ENCODE measurements at places on chromosomes 4 and X. TPM values are rescaled to one million over a fixed set of nuclear protein-coding genes. Genes with fewer than 3 reads are reported as not detected.

ZIC3 gene
- total RNA-seq: not detected

- peaks cover 26% of the 10 kb centered on the region for H3K4me1 ChIP-seq
- no peak overlapping the region for H3K4me3 ChIP-seq
- H3K36me3 ChIP-seq: peaks cover 2% of the 10 kb centered on the region
These were observed 63.4 kb upstream of the ENPEP start for GRCh38 chr4:110412354-110413065.

TCEANC gene
- total RNA-seq: 2.5 TPM

- no peak overlapping the region for H3K27ac ChIP-seq
- H3K27me3 ChIP-seq: no peaks in the 10 kb centered on the region
- peaks cover 8% of the 10 kb centered on the region for H3K4me1 ChIP-seq
- DNase-seq: no peak
- H3K4me3 ChIP-seq: no peak overlapping the region
- H3K36me3 ChIP-seq: no peaks in the 10 kb centered on the region
These were observed 79.9 kb downstream of the SLC7A11 start for GRCh38 chr4:138162259-138162658.

GDPD2 gene
- not detected for total RNA-seq

DNA sequence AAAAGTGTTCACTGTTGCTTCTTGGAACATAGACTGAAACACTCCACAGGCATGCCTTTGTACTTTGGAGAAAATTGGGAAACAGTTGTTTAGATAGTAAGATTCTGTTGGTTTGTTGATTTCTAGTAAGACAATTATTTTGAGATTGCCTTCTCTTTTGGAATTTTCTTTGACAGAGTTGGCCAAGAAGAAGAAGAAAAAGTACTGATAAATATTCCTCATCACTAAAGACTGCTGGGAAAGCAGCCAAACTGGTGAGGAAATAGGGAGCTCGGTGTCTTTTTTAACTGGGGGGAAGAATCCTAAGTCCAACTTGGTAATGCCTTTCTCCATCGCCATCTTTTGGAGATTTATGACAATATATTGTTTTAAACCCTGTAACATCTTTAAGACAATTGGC lies 370.7 kb downstream of the GPAT3 start:
- DNase-seq: no peak
- H3K4me1 ChIP-seq: no peaks in the 10 kb centered on the region
- no peak overlapping the region for H3K27ac ChIP-seq
- H3K36me3 ChIP-seq: no peaks in the 10 kb centered on the region

TSPAN7 gene
- total RNA-seq: 0.56 TPM

DNA sequence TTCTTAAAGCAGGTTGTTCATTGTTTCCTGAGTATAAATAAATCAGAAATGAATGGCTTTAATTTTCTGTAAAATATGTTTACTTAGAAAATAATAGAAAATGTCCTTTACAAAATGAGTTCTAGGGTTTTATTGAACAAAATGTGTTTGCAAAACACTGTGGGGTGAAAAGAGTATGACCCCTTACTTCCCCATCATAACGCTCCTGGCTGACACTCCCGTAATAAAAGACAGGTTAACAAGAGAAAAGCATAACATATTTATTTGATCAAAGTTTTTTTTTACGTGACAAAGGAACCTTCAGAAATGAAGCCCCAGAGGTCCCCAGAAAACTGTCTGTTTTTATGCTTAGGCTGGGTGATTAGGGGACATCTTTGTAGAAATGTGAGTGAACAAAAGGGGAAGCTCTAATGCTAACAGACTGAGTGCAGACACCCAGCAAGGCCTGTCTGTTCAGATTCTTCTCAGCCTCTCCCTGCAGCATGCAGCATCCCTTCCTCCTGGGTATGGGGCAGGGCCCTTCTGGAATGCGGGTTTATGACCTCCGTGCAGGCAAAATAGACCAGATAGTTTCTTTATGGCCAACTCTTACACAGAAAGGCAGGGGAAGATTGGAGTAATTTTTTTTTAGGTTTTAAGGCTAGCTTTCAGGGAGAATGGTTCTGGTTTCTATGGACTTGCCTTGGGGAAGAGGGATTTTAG lies 26.1 kb downstream of the ZFP42 start:
- peaks cover 25% of the 10 kb centered on the region for H3K4me1 ChIP-seq
- no peaks in the 10 kb centered on the region for H3K36me3 ChIP-seq

GRCh38 chr4:109816082-109816442 lies 500 bp downstream of the GAR1 start:
- H3K27me3 ChIP-seq: no peaks in the 10 kb centered on the region
- peaks cover 7% of the 10 kb centered on the region for H3K36me3 ChIP-seq
- peaks cover 33% of the 10 kb centered on the region for H3K4me1 ChIP-seq
- no peak for DNase-seq
- H3K4me3 ChIP-seq: peak overlapping the region; percentile 98

GRCh38 chrX:133999031-133999705 lies 13.8 kb upstream of the GPC3 start:
- peaks cover 48% of the 10 kb centered on the region for H3K4me1 ChIP-seq
- H3K36me3 ChIP-seq: no peaks in the 10 kb centered on the region
- H3K27ac ChIP-seq: peak overlapping the region; percentile 57
- no peak for DNase-seq
- no peak overlapping the region for H3K4me3 ChIP-seq
- H3K27me3 ChIP-seq: no peaks in the 10 kb centered on the region

GRCh38 chr4:12260453-12260852 lies 831.8 kb upstream of the HS3ST1 start:
- H3K27ac ChIP-seq: no peak overlapping the region
- no peaks in the 10 kb centered on the region for H3K27me3 ChIP-seq
- no peaks in the 10 kb centered on the region for H3K36me3 ChIP-seq

NONO gene
- total RNA-seq: 341 TPM

DNA sequence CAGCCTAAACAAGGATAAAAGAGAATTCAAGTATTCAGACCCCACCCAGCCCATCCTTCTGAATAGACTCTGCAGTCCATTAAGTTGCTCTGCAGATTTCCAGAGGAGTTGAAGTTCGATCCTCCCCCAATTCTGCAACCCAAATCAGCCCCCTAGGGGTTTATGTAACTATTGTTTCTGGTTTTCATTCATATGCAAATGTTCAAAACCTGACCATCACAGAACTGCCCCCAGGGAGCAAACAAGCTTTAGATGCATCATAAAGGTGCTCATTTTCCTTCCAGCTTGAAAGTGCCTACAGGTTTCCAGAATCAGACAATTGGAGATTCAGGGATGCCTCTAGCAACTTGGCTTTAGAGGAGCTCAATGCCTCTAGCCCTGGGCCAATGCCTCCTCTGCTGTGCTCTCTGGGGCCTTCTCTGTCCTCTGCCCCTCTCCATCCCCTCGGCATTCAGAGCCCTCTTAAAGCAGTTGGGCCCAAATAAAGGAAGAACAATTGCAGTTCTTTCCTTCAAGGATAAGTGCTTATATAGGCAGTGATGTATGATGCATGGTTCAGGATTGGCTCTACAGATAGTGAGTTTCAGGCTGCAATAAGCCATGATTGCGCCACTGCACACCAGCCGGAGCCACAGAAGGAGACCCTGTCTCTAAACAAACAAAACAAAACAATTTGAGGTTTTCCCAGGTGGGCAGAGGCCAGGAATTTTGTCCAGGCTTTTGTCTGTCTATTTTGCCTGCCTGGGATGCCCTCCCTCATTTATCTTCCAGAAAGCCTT lies 23.5 kb upstream of the SPINK2 start:
- H3K4me1 ChIP-seq: no peaks in the 10 kb centered on the region
- no peak for DNase-seq
- H3K27me3 ChIP-seq: peaks cover 3% of the 10 kb centered on the region
- no peak overlapping the region for H3K27ac ChIP-seq
- H3K4me3 ChIP-seq: no peak overlapping the region

DNA sequence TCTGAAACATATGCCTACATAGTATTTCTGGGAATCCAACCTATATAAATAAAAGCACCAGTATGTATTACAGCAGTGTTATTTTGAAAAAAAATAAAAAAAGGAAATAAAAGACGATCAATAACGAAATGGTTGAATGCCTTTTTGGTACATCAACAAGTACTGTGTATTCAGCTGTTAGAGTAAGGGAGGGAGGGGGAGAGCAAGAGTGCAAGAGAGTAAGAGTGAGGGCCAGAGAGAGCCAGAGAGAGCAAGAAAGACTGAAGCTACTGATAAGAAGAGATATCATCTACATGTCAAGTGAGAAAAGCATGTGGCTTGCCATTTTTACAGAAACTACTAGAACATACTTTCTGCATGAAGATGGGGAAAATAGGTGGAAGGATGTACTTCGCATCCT lies 1.8 kb downstream of the SPIN4 start:
- H3K27ac ChIP-seq: no peak overlapping the region
- DNase-seq: no peak
- H3K27me3 ChIP-seq: no peaks in the 10 kb centered on the region
- H3K36me3 ChIP-seq: no peaks in the 10 kb centered on the region

- H3K4me3 ChIP-seq: no peak overlapping the region
- no peaks in the 10 kb centered on the region for H3K27me3 ChIP-seq
- H3K36me3 ChIP-seq: no peaks in the 10 kb centered on the region
- H3K27ac ChIP-seq: no peak overlapping the region
These were observed 422.2 kb downstream of the PDHA2 start for GRCh38 chr4:96262057-96262456.

DNA sequence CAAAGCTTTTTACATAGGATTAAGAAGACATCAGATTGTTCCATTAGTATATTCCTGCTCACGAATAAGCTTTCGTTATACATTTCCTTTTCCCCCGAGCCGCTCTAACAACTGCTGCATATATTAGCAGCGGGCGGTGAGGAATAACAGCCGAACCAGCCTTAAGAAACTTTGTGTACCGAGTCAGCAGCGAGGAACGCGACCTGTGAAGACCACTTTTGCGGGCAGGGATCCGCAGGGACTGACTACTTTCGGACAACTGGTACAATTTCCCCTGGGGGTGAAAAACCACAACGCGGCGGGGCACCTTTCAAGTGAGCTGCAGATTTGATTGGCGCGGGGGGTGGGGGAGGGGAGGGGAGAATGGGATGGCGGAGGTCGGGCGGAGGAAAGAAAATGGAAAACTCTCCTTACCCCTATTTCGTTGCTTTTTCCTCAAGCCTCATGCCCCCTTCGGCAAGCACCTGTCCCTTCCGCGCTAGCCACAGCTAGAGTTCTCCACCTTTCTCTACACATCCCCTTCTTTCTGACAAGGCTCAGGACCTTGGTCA lies 5.9 kb upstream of the PITX2 start:
- peaks cover 17% of the 10 kb centered on the region for H3K4me1 ChIP-seq
- no peak overlapping the region for H3K27ac ChIP-seq
- no peak for DNase-seq
- H3K36me3 ChIP-seq: peaks cover 10% of the 10 kb centered on the region

GRCh38 chr4:65667506-65668041 lies 2.7 kb downstream of the EPHA5 start:
- peaks cover 26% of the 10 kb centered on the region for H3K27me3 ChIP-seq
- no peak overlapping the region for H3K27ac ChIP-seq
- peaks cover 46% of the 10 kb centered on the region for H3K4me1 ChIP-seq
- peak overlapping the region; percentile 73 for H3K4me3 ChIP-seq

CXorf38 gene
- 9.7 TPM for total RNA-seq

GPRASP1 gene
- 3.6 TPM for total RNA-seq

DNA sequence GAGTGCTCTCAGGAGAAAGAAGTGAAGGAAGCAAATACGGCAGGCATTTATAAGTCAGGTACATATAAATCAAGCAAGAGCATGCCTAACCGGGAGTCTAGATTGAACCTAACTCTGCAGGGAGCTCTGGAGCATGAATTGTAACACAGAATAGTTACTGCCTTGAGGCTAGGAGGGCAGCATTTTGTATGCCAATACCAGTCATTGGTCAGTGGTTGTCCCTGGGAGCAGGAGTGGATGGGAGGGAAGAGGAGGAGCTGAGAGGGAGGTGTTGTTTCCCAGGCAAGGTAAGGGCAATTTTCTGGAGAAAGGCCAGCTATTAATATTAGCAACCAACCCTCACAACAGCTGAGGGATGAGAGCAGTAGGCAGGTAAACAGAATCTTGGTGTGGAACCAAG lies 224.7 kb upstream of the DCAF8L1 start:
- peaks cover 3% of the 10 kb centered on the region for H3K4me1 ChIP-seq
- no peak overlapping the region for H3K4me3 ChIP-seq
- DNase-seq: no peak
- H3K36me3 ChIP-seq: no peaks in the 10 kb centered on the region

- H3K4me3 ChIP-seq: no peak overlapping the region
- no peaks in the 10 kb centered on the region for H3K27me3 ChIP-seq
- H3K36me3 ChIP-seq: no peaks in the 10 kb centered on the region
- no peak for DNase-seq
These were observed 389.6 kb upstream of the MAOA start for GRCh38 chrX:43266487-43266886.

DNA sequence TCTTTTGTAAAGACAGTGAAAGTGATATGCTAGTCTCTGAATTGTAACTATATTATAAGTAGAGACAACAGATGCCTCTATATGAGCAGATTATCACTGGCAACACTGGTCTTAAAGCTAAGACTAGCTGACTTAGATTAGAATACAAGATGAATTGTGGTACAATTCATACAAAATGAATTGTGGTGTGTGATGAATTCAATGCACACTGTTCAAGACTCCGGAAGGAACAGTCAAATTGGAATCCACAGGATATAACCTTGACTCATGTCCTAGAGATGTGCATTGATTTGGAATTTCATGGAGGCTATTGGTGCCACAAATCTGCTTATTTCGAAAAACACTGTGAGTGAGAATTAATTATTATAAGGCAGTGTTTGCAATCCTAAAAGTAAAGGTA lies 701.8 kb downstream of the PCDH7 start:
- H3K4me1 ChIP-seq: no peaks in the 10 kb centered on the region
- no peaks in the 10 kb centered on the region for H3K27me3 ChIP-seq
- no peaks in the 10 kb centered on the region for H3K36me3 ChIP-seq
- DNase-seq: no peak

DNA sequence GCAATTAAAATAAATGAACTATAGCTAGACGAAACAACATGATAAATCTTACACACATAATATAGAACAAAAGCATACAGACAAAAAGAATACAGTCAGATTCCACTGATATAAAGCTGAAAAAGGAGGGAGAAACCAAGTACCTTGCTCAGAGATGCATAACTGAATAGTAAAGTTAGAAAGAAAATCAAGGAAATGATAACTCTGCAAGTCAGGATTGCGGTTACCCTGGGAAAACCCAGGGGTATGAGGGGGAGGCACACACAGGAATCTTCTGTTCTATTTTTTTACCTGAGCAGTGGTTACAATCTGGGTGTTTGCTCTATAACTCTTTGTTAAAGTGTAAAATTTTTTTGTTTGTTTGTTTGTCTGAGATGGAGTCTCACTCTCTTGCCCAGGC lies 209.1 kb downstream of the CBR4 start:
- peaks cover 8% of the 10 kb centered on the region for H3K36me3 ChIP-seq
- no peak for DNase-seq
- H3K27me3 ChIP-seq: no peaks in the 10 kb centered on the region
- H3K4me3 ChIP-seq: no peak overlapping the region

GRCh38 chr4:4386296-4386735 lies 586 bp upstream of the NSG1 start:
- peaks cover 64% of the 10 kb centered on the region for H3K27me3 ChIP-seq
- peaks cover 11% of the 10 kb centered on the region for H3K4me1 ChIP-seq
- no peak overlapping the region for H3K27ac ChIP-seq
- DNase-seq: no peak
- peak overlapping the region; percentile 66 for H3K4me3 ChIP-seq

- H3K27me3 ChIP-seq: no peaks in the 10 kb centered on the region
- H3K36me3 ChIP-seq: no peaks in the 10 kb centered on the region
- no peak for DNase-seq
- H3K27ac ChIP-seq: peak overlapping the region; percentile 59
- peaks cover 25% of the 10 kb centered on the region for H3K4me1 ChIP-seq
These were observed 139.4 kb downstream of the PJA1 start for GRCh38 chrX:69025802-69026301.

GRCh38 chr4:89837385-89837992 lies 528 bp upstream of the SNCA start:
- peak overlapping the region; percentile 60 for H3K27ac ChIP-seq
- peaks cover 16% of the 10 kb centered on the region for H3K4me1 ChIP-seq
- H3K27me3 ChIP-seq: peaks cover 14% of the 10 kb centered on the region
- no peak for DNase-seq
- H3K36me3 ChIP-seq: peaks cover 2% of the 10 kb centered on the region

ATOH1 gene
- not detected for total RNA-seq

Data from chondrocyte (in vitro differentiated cells).